DMS79 treated with DMSO at 0.1 percent for 48 hours (cell line): ENCODE measurements at places on chromosomes 12 and 14.

DNA sequence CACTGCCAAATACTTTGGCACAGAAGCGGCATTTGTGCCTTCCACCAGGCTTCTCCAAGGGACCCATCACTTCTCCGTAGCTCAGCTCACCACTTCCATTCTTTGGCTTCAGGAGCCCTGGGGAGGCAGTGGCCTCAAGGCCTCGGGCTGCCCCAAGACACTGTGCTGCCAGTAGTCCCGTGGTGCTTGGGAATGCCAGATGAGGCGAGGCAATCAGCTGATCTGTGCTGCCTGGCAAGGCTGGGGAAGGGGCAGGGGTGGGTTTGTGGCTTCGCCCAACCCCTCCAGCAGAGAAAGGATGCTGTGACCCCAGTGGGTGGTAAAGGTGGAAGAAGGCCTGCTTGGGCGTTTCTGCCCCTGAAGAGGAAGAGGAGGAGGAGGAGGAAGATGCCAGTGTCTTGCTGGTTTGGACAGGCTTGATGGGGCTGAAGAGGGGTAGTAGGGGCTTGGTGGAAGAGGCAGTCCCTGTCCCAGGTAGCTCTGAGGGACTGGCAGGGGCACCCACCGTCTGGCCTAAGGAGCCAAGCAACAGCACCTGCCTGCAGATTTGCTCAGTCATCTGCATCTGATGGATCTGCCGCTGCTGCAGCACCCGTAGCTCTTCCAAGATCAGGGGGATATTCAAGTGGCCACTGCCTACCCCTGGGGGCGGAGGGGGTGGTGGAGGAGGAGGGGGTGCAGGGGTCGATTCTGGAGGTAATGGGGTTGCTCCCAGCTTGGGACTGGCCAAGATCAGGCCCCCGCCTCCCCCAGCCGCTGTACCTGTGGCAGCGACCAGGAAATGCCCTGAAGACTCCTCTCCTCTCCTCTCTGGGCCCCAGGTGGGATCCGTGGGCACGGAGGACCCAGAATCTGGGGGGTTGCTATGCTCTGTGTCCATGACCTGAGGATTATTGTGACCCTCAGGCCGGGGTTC lies 1.3 kb downstream of the SALL2 start:
- no peak for DNase-seq

- DNase-seq, result no peak
Measured at GRCh38 chr14:52868911-52869618, 77.7 kb upstream of the GNPNAT1 start.

DNA sequence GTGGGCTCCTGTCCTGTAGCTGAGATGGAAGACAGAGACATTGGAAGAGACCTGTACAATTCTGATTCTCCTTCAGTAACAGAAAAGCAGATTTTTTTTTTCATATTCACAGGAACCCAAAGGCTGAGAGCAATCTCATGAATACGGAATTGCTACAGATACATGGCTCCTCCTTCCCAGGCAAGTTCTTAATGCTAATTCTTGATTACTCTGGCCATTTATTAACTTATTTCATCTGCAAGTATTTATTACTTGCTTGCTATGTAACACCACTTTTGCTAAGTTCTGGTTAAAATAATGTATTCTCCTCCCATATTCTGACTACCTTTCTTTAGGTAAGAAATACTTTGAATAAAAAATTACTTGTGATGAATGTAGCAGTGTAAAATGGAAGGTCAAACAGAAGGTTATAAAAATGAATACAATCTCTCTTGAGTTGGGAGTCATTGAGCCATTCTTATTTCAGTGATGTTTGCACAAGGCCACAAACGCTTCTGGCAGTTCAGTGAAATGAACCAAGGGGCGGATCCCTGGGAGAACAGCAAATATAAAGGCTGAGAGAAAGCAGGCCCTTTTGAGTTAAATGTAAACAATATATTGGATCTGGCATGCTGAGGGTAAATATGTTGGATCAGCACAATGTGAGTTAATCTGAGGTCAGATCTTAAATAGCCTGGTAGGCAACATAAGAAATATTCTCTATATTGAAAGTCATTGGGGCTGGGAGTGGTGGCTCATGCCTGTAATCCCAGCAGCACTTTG lies 37.6 kb downstream of the MUCL1 start:
- DNase-seq, result no peak

DNA sequence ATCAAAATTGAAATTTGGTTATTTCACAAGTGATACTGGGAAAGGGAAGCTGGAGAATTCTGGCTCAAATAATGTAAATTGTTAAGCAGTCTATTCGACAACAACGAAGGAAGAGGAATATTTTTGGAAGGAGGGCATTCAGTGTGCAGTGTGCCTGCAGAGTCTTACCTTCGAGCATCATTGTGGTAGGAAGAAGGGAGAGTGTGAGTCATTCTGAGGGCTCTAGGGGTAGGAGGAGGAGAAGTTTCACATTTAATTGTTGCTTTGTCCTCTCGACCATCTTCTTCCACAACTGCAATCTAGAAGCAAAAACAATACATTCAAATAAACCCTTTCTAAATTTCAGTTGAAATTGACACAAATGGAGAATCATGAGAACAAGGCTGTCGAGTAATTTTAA lies 263.0 kb downstream of the ACSS3 start:
- DNase-seq, result no peak

GRCh38 chr14:92658160-92658559 lies 90.3 kb downstream of the LGMN start:
- DNase-seq, result no peak

GRCh38 chr12:10952645-10953044 lies 13.6 kb upstream of the TAS2R14 start:
- DNase-seq, result no peak

DNA sequence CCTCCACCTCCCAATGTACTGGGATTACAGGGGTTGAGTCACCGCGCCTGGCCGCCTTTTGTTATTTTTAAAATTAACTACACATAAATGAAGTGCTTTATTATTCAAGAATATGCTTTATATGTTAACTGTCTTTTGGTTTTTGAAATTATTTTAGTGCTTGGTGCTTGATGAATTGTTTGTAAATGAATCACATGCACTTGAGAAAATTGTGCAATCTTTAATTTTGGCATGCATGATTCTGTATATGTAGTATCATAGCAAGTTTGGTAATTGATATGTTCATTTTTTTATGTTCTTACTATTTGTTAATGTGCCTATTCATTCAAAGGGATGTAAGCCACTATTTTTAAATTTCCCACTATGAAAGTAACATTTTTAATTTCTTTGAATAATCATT lies 440.9 kb downstream of the NAV3 start:
- no peak for DNase-seq

DNA sequence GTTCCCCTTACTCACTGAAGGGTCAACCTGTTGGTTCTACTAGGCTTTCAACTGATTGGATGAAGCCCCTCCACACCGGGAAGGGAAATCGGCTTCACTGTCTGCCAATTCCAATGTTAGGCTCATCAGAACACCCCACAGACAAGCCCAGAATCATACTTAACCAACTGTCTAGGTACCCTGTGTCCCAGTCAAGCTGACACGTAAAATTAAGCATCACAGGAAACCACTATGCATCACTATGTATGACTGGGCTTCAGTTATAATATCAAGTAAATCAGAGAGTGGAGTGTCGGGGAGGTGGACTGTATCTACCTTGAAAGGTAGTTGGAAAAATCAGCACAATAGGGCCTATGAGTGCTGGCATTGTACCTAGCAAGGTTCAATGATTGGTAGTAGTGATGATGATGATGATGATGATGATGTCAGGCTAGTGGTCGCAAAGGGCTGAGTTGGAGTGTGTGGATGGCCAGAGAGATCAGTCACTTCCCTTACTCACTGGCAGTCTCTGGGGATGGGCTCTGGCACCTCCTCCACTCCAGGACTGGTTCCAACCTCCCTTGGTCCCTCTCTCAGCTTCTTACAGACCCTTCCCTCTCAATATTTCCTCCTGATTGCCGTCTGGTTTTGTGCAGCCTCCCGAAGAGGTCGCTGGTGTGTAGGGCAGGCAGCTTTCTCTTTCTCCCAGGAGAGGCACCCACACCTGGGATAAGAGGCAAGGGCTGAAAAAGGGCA lies 3.3 kb upstream of the ATG101 start:
- no peak for DNase-seq

- DNase-seq, result no peak
Measured at GRCh38 chr12:88245905-88246304, 103.8 kb downstream of the TMTC3 start.
